Tibial nerve (tissue), 4 donors: ENCODE measurements at places on chromosomes 11 and 22. TPM values are rescaled to one million over a fixed set of nuclear protein-coding genes. Genes with fewer than 3 reads are reported as not detected.

DNA sequence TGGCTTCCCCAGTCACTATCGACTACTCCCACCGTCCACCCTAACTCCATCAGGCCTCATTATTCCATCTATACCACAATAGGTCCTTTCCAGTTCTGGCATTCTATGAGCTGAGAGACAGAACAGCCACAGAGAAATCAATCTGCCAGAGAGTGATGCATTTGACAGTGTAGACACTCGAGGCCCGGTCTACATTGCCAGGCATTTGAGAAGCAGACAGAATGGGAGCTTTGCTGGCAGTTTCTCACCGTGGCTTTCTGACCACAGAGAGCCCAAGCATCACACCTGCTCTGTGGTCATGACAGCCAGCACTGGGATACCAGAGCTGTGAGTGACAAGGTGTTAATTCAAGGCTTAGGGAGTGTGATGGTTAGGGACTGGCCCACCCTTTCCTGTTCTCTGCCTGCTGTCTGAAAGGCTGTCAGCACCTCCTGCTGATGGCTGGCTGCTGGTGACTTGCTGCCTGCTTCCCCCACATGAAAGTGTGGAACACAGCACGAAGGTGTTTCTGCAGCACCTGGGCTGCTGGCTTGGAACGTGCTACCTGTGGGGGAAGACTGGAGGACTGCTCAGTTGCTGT, 137.8 kb downstream of the KIRREL3 start:
- no peak for DNase-seq

GRCh38 chr11:128509621-128510389, 77.6 kb downstream of the ETS1 start:
- DNase-seq = no peak

- no peak for DNase-seq
Observed at GRCh38 chr11:9144828-9145227, 53.4 kb upstream of the SCUBE2 start.

GRCh38 chr11:87281496-87281895, 243.8 kb downstream of the TMEM135 start:
- no peak for DNase-seq

- no peak for DNase-seq
Observed at GRCh38 chr11:24934733-24935439, 438.0 kb downstream of the LUZP2 start.

Gene TYR
- total RNA-seq = not detected

Gene PKP3
- total RNA-seq = 4.6 TPM
